ENCODE measurements at places on chromosomes 7 and 10.

DNA sequence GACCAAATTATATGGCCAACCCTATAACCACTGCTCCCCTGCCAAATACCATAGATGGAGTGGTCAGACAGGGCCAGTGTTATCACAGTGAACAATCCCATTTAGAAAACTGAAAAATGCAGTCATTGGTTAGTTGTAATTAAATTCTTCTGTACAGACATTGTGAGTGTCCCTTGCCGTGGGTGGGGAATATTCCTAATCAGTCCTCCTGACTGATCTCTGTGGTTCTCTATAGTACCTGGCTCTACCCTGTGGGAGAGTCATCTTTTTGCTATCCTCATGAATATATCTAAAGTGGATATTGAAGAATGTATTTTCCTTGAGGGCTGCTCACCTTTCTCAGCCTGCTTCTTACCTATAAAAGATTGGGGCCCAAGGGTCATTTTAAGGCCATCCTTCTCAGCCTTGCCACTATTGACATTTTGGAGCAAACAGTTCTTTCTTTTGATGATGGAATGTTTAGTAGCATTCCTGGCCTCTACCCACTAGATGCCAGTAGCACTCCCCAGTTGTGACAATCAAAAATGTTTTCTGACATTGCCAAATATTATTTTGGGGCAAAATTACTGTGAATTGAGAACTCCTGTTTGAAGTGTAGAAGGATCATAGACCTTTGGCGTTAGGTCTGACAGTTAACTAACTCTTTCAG is 110.2 kb downstream of the MAPK8 start:
- no peak for DNase-seq

DNA sequence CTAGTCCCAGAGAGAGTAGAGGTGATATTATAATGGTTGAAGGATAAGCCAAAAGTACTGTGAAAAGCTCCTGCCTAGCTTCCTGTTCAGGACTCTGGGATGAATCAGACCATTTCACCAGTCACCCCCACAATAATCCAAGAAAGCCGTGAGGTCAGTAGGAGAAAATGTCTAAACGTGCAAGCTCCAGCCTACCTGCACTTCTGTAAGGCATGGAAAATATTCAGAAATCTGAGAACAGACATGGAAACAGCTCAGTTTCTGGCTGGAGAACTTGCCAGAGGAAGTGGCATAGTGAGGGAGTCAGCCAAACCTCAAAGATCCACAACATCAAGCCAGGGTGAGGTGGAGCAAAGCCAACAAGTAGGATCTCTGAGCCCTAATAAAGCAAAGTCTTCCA is 58.2 kb downstream of the ELAPOR2 start:
- DNase-seq, result no peak

DNA sequence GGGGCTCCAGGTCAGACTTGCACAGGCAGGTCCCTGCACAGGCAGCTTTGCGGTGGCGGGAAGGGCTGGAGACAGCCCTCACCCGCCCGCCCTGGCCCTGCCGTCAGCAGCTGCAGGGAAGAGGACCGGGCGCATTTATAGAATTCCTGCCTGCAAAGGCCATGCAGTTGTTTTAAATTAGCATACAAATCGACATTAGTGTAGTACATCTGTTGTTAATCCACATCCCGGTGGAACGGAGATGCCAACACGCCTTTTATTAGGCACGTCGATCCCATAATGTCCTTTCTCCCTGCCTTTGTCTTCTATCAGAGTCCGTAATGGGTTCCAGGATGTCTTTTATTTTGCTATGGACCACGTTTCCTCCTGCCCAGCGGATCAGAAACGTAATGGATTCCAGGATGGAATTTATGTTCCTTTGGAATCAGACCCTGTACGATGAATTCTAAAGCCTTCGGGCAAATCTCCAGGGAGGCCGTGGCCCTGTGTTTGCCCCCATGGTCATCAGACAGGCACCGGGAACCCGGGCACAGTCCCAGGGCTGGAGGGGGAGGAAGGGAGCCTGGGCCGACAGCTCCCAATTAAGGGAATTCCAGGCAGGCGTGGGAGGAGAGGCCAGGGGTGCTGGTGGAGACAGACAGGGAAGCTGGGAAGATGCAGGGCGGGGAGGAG is 123.9 kb downstream of the COL26A1 start:
- no peak for DNase-seq

DNA sequence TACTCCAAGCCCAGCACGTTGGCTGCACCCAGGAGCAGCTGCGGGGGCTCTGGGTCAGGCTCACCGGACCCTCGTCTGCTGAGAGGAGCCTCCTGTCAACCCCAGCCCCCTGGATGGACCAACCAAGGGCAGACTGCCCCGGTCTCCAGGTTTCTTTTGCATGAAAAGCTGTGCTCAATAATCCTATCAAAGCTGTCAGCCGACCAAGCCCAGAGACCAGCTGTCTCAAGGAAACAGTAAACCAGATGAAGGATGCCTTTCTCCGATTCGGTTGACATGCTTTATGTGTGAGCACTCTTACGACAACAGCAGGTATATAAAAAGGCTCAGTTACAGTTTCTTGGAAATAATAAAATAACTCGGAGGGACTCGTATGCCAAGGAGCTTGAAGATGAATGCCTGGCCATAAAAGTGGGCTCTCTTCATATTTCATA is 71.6 kb upstream of the BAIAP2L1 start:
- DNase-seq, result no peak

GRCh38 chr7:48426966-48427555 is 255.8 kb downstream of the ABCA13 start:
- DNase-seq, result no peak

- DNase-seq, result no peak
These were observed 8.2 kb downstream of the LFNG start for GRCh38 chr7:2527505-2528467.

DNA sequence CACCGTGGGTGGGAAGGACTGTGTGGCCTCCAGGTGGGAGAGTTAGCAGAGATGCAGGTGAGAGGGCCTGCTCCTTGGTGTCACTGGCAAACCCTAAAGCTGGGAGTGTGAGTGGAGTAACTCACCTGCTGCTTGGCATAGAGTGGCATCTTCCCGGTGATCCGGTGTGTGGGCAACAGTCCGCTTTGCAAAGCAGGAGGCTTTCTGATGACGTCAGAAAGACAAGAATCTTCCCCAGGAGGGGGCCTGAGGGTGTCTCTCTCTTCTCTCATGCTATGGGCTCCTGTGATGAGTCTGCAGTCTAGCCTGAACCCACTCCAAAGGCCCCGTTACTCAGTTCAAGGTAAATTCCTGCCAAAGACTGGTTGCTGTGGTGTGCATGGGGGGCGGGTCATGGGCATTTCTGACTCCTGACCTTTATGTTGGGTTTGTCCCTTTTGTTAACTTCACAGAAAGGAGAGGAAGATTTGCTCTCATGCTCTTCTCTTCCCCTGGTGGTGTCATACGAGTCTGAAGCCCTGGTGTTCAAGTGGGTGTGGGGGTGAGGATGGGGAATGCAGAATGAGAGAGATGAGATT is 187.9 kb downstream of the GATA3 start:
- DNase-seq, result no peak

GRCh38 chr7:66741710-66742049 is 1.1 kb downstream of the RABGEF1 start:
- no peak for DNase-seq

DNA sequence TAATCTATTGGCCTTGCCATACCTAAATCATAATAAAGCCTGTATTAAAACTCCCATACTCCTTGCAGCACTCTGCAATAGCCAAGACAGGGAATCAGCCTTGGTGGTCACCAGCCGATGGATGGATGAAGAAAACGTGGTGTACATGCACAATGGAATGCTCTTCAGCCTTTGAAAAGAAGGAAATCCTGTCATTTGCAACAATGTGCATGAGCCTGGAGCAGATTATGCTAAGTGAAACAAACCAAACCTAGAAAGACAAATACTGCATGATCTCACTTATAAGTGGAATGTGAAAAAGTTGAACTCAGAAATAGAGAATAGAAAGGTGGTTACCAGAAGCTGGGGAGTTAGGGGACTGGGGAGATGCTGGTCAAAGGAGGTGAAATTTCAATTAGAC is 218.5 kb downstream of the GRID1 start:
- DNase-seq, result no peak

- no peak for DNase-seq
These were observed 125.5 kb downstream of the LRRC4 start for GRCh38 chr7:127905491-127906330.

GRCh38 chr7:137753948-137754851 is 92.6 kb downstream of the DGKI start:
- no peak for DNase-seq

GRCh38 chr7:143510854-143511592 is 33.4 kb downstream of the TAS2R41 start:
- no peak for DNase-seq

- DNase-seq, result no peak
These were observed 598.3 kb upstream of the GHITM start for GRCh38 chr10:83541046-83541445.

DNA sequence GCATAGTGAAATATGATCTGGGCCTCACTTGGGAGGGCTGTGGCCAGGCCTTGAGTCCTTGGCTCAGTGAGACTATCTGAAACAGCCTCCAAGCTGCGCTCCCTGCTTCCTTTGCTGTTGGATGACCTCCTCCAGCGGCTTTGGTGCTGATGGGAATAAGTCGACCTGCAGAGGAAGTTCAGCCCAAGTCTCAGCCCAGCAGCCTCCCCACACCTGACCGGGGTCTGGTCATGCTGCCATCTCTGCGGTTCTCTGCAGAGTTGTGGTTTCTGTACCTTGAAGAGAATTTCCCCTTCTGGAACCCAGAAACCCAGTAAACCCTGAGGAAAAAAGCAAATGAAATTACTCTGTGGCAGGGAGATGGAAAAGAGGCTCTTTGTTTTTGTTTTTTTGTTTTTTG is 4.6 kb upstream of the RBAK start:
- DNase-seq, result no peak

DNA sequence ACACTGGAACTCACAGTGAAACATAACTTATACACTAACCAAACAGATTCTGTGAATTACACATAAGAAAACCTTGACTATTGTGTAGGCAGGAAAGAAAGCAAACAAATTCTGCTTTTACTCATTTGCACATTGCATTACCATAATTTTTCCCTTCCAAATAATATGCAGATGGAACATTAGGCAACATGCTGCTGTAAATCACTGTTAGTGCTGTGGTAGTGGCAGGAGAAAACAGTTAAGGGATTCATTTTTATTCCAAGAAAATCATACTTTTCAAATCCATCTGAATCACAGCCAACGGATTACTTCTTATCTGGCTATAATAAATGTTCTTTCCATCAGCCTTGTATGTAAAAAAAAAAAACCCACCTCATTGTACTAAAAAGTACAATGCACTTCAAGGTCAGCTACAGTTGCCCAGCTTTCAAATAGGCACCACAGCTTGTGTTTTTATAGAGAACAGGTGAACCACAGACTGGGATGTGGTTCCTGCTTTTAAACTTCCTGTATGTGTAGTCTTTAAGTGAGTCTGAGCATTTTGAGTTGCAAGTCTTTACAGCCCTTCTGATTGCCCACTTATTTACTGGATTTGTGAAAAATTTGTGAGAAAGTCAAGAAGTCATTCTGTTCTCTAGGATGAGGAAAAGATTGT is 590.0 kb upstream of the SEMA3D start:
- no peak for DNase-seq

GRCh38 chr7:141872931-141873330 is 31.6 kb upstream of the PRSS37 start:
- DNase-seq, result no peak

DNA sequence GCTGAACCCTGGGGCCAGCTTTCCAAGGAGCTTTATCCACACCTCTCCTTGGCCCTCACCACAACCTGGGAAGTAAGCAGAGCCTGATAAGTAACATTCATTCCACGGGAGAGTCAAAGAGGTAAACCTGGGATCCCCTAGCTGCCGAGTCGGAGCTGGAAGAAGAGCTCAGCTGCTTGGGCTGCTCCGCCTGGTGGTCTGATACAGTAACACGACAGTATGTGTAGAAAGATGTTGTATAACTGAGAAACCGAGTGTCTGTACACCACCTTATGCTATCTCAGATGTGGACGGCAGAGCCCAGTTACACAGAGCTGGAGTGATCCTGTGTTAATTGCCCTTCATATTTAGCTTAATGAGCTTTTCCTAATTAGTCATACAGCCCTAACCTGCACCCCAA is 151.3 kb upstream of the KMT2E start:
- DNase-seq, result no peak

DNA sequence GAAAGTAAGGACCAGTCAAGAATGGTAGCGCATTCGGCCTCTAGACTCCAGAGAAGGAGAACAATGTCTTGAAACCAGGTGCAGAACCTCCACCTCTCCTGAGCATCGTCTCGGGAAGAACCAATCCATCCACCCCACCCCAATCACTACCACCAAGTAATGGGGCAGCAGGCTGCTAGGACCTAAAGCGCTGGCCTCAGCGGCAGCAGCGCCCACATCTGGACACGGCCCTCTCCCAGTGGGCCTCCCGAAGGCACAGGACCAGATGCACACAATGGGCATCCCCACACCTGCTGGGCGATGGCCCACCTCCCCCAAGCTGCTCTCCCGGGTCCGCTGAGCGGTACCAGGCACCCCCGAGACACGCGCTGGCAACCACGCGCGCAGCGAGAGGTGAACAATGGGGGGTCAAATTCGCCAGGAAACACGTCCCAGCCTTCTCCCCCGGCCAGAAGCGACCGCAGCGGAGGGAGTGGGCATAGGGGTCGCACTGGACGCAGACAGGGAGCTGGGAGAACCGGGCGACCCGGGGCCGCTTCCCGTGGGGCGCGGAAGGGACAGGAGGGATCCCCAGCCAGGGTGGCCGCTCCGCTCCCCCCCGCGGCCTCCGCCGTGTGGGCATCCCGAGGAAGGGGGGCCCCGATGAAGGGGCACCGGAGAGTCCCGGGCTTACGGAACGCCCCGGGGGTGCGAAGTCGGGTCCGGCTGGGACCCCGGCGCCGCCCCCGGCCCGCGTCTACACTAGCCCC is 506 bp downstream of the CTTNBP2 start:
- no peak for DNase-seq

GRCh38 chr10:70055550-70055949 is 2.9 kb downstream of the MACROH2A2 start:
- DNase-seq, result no peak

DNA sequence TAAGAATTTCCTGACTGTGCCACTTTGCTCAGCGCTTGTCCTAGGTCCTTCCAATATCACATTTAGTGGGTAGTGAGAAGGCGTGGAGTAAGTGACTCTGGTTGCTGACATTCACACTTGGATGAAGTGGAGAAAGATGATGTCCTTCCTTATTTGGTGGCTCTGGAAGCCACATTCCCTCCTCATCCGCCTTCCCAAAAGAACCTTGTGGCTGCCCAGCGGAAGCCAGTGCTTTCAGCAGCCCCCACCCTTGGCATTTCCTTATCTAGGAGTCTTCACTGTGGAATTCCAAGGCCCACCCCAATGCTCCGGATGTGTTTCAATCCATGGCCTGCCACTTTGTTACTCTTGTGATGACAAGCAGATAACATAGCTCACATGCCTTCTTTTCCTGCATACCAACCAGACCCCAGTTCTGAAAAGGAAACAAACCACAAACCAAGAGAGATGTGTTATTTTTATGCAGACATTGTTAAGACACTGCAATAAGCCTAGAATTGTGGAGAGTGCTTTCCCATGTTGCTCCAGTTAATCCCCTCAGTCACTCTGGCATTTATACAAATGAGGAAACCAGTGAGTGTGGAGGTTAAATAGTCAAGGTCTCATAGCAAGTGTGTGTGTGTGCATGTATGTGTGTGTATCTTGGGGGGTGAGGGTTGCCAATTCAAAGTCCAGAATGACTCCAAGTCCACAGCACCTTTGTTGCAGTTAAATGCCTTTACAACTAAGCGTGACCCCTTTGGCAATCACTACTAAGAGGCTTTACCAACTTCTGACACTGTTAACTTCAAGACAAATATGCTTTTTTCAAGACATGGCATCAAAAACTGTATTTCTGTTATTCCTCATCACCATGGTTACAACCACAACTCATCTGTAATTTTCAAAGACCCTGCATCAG is 10.3 kb upstream of the ANKRD1 start:
- no peak for DNase-seq

GRCh38 chr7:131943211-131943610 is 386.8 kb upstream of the PODXL start:
- no peak for DNase-seq

All from stimulated activated CD4-positive, alpha-beta T cell treated with anti-CD3 and anti-CD28 coated beads, Interleukin-1b, Interleukin-23, amount 100 ng/mL, for 24 hours (primary cell).